ENCODE measurements at places on chromosomes 13 and 19. TPM values are rescaled to one million over a fixed set of nuclear protein-coding genes. Genes with fewer than 3 reads are reported as not detected.

DNA sequence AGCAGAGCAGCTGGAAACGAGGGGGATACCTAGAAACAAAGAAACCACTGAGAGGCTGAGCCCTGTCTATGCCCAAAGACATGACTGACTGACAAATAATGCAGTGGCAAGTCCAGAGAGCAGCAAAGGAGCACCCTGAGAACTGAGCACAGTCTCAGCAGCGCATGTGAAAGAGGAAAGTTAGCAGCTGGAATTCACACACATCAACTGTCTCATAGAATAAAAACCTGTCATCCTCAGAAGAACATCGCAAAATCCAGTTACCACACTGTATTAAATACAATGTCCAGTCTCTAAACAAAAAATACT, 24.1 kb upstream of the DLEU7 start:
- DNase-seq: no peak

DNA sequence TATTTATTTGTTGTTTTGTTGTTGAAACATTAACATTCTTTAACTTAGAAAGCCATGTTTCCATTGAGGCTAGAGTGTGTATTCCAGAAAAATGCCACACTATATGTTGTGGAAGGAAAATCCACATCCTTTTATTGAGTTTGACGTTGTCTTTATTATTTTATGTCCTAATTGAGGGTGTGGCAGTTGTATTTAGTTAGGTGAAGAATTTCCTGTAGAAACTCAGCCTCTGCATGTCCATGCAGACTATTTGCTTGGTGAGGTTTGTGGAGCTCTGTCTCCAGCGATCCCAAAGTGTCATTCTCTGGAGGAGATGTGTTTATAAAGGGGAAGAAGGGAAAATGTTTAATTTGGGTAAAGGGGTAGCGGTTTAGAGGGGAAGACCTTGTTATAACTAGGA, 46.6 kb downstream of the AKAP11 start:
- no peak for DNase-seq

TTC9B gene
- 0.47 TPM for polyA plus RNA-seq

ATCAY gene
- polyA plus RNA-seq: 0.95 TPM

GRCh38 chr13:80105350-80105749, 235.6 kb downstream of the SPRY2 start:
- DNase-seq: no peak

DNA sequence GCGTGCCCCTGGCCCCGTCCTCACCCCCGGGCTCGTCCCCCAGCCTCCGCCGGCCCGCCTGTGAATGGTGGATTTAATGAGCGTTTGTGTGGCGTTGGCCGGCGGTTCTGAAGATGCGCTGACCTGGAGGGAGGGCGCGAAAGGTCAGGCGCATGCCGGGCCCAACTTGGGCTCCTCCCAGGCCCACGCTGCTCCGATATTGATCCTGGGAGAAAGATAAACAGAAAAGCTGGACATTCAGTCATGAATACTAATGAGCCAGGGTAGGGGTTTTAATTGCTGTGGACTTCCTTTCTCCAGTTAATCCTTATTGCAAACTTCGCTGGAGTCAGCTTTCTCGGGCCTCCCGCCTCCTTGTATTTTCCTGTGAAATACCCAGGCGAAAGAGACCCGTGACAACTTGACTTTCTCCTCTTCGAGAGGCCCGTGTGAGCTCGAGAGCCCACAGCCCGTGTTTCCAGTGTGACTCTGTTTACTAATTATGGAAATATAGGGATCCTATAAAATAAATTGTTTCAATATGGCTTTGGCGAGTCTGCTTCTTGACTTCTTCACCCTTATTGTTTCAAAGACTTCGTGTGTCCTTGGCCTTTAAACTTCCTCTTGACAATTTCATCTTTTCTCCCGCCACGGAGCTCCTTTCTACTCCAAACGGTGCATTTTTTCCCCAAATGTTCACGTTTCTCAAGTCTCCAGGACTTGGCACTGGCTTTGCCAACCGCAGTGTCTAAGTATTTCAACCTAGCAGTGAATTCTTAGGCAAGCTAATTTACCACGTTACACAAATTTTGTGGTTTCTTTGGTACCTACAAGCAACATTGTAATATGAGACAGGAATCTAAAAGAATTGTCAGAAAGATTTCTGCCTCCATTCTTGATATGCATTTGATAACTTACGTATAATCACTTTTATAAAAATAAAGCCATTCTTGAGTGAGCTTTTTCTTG, 10.5 kb downstream of the ZIC2 start:
- no peak for DNase-seq

C19orf38 gene
- polyA plus RNA-seq: 1.9 TPM

Data from left renal cortex interstitium (tissue), 4 donors.